ENCODE measurements at places on chromosomes 16 and 17. TPM values are rescaled to one million over a fixed set of nuclear protein-coding genes. Genes with fewer than 3 reads are reported as not detected.

GRCh38 chr17:32486701-32487472 is at the start of gene CDK5R1:
Gene CDK5R1, plus strand, starts transcription at chr17:32486993. Its CDS starts 628 bp downstream, at chr17:32487621.
- no peak for DNase-seq

Gene EXOC3L1
- 1.5 TPM for total RNA-seq

Gene TMEM114
- not detected for total RNA-seq

Gene MRC2
- total RNA-seq: 59.3 TPM

GRCh38 chr17:39277110-39277509 is 51.4 kb upstream of the STAC2 start:
- DNase-seq: no peak

DNA sequence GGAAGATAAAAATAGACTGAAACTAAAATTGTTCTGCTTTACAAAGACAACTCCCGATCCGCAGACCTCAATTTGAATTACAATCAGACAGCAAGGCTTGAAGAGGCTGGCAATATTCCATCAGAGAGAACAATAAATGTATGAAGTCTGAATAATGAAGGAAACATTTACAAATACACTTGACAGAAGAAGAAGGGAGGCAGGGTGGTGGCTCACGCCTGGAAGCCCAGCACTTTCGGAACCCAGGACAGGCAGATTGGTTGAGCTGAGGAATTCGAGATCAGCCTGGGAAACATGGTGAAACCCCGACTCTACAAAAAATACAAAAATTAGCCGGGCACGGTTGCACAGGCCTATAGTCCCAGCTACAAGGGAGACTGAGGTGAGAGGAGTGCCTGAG is 14.6 kb downstream of the ODF4 start:
- no peak for DNase-seq

DNA sequence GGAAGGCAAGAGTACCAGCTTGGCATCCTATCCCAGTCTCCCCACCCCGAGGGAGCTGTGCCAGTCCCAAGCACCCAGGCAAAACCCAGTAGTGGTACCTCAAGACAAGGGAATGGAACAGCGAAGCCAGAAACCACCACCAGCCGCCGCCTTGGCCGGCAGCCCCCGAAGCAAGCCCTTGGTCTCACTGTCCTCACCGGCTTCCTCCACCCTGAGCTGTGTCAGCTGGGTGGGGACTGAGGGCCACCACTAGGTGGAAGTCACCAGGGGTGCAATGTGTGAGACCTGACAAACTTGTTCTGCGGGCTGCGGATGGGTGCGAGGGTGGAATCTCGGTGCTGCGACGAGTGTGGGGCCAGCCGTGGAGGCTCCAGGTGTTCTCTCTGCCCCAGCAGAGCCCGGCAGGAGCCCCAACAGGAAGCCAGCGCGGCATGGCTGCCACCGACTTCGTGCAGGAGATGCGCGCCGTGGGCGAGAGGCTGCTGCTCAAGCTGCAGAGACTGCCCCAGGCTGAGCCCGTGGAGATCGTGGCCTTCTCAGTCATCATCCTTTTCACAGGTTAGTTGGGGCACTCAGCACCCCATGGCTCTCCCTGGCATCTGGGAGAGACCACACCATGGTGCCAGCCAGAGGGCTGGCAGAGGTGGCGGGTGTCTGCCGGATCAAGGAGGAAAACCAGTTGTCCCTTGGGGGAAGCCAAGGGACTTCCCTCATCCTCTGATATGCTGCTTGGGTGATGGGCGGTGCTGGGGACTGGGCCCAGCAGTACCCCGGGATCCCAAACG is 6.7 kb downstream of the SMIM5 start:
- DNase-seq: no peak

DNA sequence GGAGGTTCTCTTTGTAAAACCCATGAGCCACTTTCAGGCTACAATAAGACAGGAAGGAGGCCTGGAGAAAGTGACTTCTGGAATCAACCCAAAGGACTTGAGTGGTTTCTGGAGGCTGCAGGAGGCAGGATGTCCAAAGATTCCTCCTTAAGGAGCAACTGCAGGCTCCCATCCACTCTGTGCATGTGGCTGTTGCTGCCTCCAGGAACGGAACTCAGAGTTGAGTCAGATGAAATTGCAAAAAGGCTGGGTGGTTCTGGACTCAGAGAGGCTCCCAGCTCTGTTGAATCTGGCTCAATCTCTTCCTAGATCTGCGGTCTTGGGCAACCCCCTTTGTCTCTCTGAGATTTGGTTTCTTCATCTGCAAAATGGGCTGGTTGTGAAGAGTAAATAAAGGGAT is 197.1 kb downstream of the SHISA9 start:
- no peak for DNase-seq

- no peak for DNase-seq
Observed at GRCh38 chr16:4006397-4006999, 109.7 kb downstream of the ADCY9 start.

Gene C17orf50
- not detected for total RNA-seq

Gene KRT27
- total RNA-seq: not detected

Gene AGRP
- total RNA-seq: not detected

GRCh38 chr17:77708936-77709335 is 249.6 kb upstream of the TNRC6C start:
- no peak for DNase-seq

- DNase-seq: no peak
Observed at GRCh38 chr16:57617604-57618111, 10.8 kb upstream of the ADGRG1 start.

DNA sequence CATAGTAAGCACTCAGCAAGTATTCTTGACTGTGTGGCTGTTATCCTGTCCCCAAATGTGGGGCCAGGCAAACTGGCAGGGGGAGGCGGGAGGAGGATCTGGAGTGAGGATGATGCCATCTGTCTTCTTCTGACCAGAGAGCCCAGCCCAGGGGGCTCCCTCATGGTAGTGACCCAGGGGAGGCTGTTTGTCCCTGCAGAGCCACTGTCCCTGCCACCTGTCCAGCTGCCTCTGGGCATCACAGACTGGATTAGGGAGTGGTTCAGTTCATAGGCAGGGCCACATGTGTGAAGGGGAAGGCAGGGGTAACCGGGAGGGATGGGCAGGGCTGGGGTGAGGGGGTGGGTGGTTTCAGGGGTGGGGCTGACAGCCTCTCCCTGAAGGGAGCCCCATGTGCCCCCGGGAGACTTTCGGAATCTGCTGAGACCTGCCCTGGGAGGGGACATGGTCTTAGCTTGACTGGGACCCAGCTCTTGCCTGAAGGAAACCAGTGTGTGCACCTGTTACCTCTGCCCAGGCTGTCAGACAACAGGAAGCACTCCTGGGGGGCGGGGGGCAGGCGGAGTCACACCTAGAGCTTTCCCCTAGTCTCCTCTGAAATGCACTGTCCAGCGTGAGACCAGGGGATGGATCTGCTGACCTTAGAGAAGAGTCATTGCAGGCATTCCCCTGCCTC is 15.2 kb downstream of the ARHGAP23 start:
- no peak for DNase-seq

DNA sequence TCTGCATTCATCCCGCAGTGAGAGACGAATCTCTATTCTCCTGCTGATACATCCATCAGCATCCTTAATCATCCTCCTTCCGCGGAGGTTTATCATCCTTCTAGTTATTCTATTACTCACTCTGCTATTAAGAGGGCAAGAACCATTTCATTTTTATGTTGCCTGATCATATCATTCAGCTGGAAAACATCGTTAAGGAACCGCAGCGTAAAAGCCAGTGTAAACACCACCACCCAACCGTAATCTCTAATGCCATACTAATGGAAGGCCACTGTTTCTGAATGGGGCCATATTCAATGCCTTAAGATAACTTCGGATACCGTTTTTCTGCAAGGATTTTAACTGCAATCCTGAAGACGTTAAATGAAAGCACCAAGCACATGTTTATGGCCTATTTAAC is 36.7 kb upstream of the ERCC4 start:
- no peak for DNase-seq

DNA sequence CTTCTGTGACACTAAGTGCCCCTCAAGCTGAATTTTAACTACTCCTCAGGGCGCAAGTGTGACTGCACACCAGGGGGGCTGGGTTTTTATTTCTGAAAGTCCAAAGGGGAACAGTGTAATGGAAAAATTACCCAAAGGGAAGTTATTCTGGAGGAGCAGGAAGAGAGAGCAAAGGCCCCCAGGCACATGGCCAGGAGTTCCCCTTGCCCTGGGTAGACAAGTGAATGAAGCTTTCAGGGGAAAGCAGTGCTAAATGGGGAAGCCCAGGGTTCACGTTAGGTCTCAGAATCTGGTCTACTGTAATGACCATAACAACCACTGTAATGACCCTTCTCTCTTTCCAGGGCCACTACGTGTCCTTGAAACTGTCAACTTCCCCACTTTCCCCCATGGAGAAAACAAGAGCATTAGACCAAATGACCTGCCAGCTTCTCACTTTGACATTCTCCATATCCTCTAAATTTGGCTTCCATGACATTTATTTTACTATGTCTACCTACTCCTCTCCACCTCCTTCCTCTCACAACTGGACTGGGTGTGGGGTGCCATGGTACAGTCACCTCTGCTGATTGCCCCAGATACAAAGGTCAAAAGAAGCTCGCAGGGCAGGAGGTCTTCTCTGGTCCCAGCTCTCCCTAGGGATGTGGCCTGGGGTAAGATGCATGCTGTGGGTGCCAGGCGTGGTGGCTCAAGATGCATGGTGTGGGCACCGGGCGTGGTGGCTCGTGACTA is 34.1 kb upstream of the MMP2 start:
- DNase-seq: no peak

- DNase-seq: no peak
Observed at GRCh38 chr17:65029605-65030336, 26.8 kb downstream of the GNA13 start.

Gene EMC6
- 26.3 TPM for total RNA-seq

GRCh38 chr16:3193221-3194212 is 5.5 kb downstream of the OR1F1 start:
- no peak for DNase-seq

DNA sequence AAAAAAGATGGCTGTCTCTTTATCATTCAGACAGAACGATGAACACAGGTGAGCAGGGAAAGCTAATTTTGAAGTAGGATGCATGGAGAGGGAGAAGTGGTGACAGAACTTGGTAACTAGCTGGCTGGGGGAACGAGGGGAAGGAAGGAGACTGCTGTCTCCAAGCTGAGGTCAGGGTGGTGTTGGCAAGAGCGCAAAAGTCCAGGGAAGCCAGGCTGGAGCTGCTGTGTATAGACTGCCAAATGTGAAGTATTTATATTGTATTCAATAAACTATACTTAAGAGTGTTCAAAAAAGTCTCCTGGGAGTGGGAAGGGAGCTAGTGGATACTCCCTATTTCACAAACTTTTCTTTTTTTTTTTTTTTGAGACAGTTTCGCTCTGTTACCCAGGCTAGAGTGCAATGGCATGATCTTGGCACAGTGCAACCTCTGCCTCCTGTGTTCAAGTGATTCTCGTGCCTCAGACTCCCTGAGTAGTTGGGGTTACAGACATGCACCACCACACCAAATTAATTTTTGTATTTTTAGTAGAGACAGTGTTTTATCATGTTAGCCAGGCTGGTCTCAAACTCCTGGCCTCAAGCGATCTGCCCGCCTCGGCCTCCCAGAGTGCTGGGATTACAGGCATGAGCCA is 8.2 kb downstream of the TMEM106A start:
- no peak for DNase-seq

Gene ABCC6
- not detected for total RNA-seq

Gene TBC1D3E
- total RNA-seq: not detected

Gene OTOP3
- 21.2 TPM for total RNA-seq

- DNase-seq: no peak
Observed at GRCh38 chr17:1712271-1712670, 2.1 kb upstream of the TLCD2 start.

- no peak for DNase-seq
Observed at GRCh38 chr16:90070440-90070839, 6.7 kb downstream of the PRDM7 start.

GRCh38 chr16:3431779-3432219 is 11.5 kb downstream of the ZNF597 start:
- DNase-seq: no peak

Gene KRT9
- not detected for total RNA-seq

Gene STAT5B
- 57.6 TPM for total RNA-seq

- DNase-seq: no peak
Observed at GRCh38 chr17:58507123-58507634, 7.3 kb downstream of the MTMR4 start.

GRCh38 chr16:53888222-53888621 is 184.3 kb downstream of the FTO start:
- no peak for DNase-seq

- DNase-seq: no peak
Observed at GRCh38 chr16:77617553-77617952, 104.8 kb upstream of the NUDT7 start.

- no peak for DNase-seq
Observed at GRCh38 chr16:24758373-24758772, 28.9 kb downstream of the TNRC6A start.

Gene MYH2
- not detected for total RNA-seq
